ENCODE measurements at places on chromosomes 6 and 20.

- DNase-seq = no peak
Observed at GRCh38 chr20:49970498-49970897, 12.3 kb upstream of the SNAI1 start.

GRCh38 chr20:52102559-52102958 is 89.0 kb downstream of the ZFP64 start:
- no peak for DNase-seq

DNA sequence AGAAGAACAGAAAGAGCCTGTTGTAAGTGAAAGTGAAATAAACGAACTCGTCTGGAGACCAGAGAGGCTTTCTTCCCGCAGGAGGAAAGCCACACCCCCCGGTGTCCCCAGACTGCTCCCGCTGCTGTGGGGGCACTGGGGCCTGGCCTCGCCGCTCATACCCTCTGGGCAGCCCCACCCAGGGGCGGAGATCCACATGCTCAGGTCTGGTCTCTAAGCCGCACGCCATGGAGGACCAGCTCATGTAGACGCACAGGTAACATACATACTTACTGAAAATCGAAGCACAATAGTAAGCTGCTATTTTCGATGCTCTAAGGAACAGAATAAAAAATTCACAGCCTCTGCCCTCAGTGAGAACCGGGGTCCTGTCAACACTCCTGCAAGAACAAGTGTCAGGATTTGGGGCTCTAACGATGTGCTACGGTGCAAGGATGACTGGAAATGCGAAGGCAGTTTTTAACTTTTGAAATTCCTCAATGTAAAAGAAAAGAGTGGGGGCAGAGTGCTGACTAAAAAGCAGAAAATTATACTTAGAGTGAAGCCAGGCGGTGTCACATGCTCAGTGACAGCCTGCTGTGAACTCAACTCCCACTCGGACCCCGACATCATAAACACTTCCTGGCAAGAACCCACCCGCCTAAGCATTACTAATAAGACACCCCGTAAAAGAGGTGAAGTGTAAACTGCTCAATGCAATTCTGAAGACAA is 110.5 kb downstream of the IRF4 start:
- DNase-seq = no peak

DNA sequence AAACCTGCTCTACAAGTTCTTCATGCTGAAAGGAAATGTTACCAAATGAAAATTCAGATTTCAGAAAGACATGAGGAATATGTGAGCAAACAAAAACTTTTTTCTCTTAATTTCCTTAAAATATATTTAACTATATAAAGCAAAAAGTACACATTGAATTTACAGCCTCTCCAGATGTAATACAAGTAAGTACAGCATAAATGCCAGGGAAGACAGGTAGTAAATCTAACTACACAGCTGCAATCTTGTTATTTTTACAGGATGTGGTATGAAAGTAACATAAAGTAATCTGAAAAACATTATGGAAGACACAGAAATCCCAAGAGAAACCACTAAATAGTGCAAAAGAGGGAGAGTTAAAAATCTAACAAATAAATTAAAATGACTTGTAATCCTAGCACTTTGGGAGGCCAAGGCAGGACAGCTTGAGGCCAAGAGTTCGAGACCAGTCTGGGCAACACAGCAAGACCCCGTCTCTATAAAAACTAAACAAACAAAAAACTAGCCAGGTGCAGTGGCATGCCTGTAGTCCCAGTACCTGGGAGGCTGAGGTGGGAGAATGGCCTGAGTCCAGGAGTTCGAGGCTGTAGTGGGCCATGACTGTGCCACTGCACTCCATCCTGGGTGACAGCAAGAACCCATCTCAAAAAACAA is 50.7 kb downstream of the FAM8A1 start:
- no peak for DNase-seq

- DNase-seq = no peak
Observed at GRCh38 chr20:55067158-55067825, 591.9 kb downstream of the DOK5 start.

GRCh38 chr20:3011752-3012151 is 31.7 kb upstream of the GNRH2 start:
- no peak for DNase-seq

GRCh38 chr20:56420940-56421688 is 9.1 kb downstream of the CASS4 start:
- no peak for DNase-seq

DNA sequence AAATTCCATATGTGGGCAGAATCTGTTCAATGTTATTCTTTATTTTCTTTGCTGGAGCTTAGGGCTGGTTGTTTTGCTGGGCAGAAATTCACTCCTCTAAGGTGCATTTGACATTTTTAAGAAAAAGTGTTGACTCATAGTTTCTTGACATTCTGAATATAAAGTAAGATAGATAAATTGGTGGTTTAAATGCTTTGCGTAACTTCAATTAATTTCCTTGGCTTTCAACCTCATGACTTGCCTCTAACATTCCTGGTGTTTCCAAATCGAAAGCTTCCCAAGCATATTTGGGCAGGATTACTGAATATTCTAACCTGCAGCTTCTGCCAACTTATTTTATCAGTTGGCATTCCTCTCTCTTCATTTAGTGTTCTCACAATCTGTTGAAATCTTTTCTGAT is 718.7 kb upstream of the ADGRB3 start:
- no peak for DNase-seq

- no peak for DNase-seq
Observed at GRCh38 chr6:56624046-56624727, 18.5 kb downstream of the DST start.

DNA sequence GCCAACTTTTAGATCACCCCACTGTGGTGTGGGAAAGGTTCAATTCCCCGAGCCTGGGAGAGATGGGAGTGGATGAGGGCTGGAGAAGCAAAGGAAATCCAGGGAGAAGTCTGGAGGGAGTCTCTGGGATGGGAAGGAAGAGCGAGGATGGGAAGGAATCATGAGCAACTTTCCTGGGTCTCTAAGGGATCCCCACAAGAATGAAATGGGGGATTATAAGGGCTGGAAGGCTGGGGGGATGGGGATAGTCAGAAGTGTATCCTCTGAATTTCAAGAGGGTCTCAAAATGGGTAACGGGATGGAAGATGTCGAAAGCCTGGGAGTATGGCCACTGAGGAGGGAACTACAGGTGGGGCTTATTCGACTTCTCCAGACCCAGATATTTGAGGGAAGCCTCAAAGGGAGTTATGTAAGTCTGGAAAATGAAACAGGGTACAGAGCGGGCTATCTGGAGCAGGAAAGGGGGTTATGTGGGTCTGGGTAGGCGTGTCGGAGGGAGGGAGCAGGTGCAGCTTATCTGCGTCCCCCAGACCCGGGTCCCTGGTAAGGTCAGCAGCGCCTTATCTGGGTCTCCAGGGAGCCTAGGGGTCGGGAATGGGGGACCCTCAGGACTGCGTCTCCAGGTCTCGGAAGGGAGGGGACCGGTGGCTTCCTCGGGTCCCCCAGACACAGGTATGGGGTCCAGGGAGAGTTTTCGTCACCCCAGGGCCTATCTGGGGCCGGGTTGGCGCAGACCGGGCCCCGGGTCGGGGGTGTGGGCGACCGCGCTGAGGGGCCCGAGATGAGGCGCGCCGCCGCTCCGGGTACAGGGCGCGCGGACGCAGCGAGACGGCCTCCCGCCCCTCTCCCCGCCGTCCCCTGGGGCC is 550 bp downstream of the PLAGL2 start:
- no peak for DNase-seq

All from AG09319 (cell line).